Iris pigment epithelial cell (primary cell): ENCODE measurements at places on chromosomes 5 and 9.
A peak's percentile ranks its signal among the peaks of the same experiment; 100 is the strongest.

DNA sequence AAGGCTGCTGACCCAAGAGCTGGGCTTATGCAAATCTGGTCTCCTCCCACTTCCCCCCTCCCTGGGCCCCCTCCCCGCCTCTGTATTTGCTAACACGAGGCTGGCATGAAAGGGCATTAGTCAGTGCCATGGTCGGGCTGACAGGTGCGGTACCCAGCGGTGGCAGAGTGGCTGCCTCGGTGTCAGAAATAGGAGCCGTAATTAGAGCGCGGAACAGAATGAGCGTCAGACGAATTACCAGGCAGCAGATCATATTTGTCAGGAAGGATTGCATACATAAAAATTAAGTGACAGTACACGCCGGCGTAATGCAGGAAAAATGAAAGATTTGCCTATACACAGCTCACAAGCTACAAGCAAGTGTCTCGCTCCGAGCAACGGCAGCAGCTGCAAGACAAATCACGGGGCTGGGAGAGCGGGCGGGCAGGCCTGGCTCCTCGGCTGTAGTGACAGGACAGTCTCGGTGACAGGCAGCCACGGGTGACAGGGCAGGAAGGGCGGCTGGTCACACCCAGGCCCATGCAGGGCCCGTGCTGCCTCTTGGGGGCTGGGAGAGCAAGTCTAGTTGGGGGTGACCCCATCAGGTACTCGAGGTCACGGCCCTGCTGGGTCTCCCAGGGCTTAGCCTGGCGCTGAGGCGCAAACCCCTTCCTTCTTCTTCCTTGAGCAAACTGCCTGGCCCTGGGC, 72.4 kb downstream of the NEK6 start:
- DNase-seq: no peak

- DNase-seq: peak; percentile 86
These were observed 144.2 kb downstream of the PCSK1 start for GRCh38 chr5:96288845-96289185.

GRCh38 chr5:178557416-178557815, 32.8 kb downstream of the COL23A1 start:
- no peak for DNase-seq

GRCh38 chr9:3756071-3756470, 230.3 kb upstream of the RFX3 start:
- DNase-seq: no peak

- no peak for DNase-seq
These were observed 43.0 kb downstream of the MARCHF3 start for GRCh38 chr5:126987271-126987899.
